ENCODE measurements at places on chromosomes 2 and 18. TPM values are rescaled to one million over a fixed set of nuclear protein-coding genes. Genes with fewer than 3 reads are reported as not detected.

HOXD13 gene
- total RNA-seq = not detected

GRCh38 chr2:170258382-170258781, 80.4 kb downstream of the MYO3B start:
- no peaks in the 10 kb centered on the region for H3K27me3 ChIP-seq
- H3K4me1 ChIP-seq = no peaks in the 10 kb centered on the region
- no peak overlapping the region for H3K27ac ChIP-seq
- no peaks in the 10 kb centered on the region for H3K36me3 ChIP-seq

GRCh38 chr2:85061896-85062295, 71.3 kb upstream of the TCF7L1 start:
- H3K4me3 ChIP-seq = no peak overlapping the region
- H3K27me3 ChIP-seq = no peaks in the 10 kb centered on the region
- peaks cover 10% of the 10 kb centered on the region for H3K4me1 ChIP-seq
- H3K36me3 ChIP-seq = no peaks in the 10 kb centered on the region
- DNase-seq = no peak

GRCh38 chr18:59990121-59990823, 90.5 kb downstream of the PMAIP1 start:
- no peak for DNase-seq
- no peaks in the 10 kb centered on the region for H3K27me3 ChIP-seq
- H3K36me3 ChIP-seq = no peaks in the 10 kb centered on the region

DNA sequence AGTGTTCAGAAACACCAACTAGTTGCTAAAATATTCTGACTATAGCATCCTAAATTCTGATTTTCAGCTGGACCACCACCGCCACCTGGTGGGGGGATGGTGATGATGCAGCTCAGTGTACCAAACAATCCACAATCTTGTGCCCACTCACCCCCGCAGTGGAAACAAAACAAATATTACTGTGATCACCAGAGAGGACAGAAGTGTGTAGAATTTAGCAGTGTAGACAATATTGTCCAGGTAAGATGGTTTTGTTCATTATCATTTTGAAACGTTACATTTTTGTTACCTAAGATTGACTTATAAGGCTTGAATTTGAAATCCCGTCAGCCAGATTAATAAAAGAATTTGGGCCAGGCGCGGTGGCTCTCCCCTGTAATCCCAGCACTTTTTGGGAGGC, 31.7 kb upstream of the UBXN4 start:
- no peaks in the 10 kb centered on the region for H3K27me3 ChIP-seq
- DNase-seq = no peak
- H3K36me3 ChIP-seq = peaks cover 3% of the 10 kb centered on the region
- H3K27ac ChIP-seq = no peak overlapping the region
- H3K4me1 ChIP-seq = no peaks in the 10 kb centered on the region
